ENCODE measurements at places on chromosomes 1 and 21.

- no peak for DNase-seq
Observed at GRCh38 chr1:232940262-232940661, 10.1 kb upstream of the NTPCR start.

- no peak for DNase-seq
Observed at GRCh38 chr1:21344750-21345443, 54.6 kb upstream of the ECE1 start.

DNA sequence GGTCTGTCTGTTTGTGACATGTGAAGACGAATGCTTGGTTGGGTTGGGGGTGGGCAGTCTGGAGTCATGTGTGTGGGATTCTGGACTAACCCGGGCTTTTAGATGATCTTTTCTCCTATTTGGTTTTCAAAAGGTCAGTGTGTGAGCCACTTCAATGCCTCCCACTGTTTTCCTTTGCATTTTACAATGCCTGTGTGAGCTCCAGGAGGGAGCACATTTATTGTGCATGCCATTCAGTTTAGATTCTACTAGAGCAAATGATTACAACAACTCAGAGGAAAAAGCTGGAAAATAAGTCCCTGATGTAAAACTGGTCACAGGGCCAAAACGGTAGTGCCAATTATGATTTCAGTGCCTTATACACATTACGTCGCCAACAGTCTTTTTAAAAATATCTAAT lies 90.9 kb downstream of the LYPLAL1 start:
- DNase-seq = no peak

- no peak for DNase-seq
Observed at GRCh38 chr1:65486613-65487012, 66.1 kb downstream of the LEPR start.

- DNase-seq = no peak
Observed at GRCh38 chr1:230796626-230797025, 49.4 kb downstream of the CAPN9 start.

- DNase-seq = no peak
Observed at GRCh38 chr1:33180226-33180910, 1.5 kb downstream of the TRIM62 start.

DNA sequence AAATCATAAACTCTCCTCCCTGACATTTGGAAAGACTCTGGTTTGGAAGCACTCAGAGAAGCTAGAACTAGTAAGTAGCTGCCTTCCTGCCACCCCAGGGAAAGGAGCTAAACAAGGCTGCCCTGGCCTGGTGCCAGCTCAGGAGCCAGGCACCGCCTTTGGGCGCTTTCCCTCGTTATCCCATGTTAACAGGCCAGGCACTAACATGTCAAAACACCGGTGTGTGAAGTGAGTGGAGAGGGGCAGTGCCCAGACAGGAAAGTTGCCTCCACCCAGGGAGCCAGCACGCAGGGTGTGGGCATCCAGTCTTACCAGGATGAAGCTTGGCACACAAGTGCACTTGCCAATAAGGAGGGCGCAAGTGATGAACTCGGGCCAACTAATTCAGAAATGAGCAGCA lies 346.8 kb downstream of the RRAGC start:
- no peak for DNase-seq

GRCh38 chr21:23977971-23978370 lies 1629.3 kb downstream of the MRPL39 start:
- DNase-seq = no peak

DNA sequence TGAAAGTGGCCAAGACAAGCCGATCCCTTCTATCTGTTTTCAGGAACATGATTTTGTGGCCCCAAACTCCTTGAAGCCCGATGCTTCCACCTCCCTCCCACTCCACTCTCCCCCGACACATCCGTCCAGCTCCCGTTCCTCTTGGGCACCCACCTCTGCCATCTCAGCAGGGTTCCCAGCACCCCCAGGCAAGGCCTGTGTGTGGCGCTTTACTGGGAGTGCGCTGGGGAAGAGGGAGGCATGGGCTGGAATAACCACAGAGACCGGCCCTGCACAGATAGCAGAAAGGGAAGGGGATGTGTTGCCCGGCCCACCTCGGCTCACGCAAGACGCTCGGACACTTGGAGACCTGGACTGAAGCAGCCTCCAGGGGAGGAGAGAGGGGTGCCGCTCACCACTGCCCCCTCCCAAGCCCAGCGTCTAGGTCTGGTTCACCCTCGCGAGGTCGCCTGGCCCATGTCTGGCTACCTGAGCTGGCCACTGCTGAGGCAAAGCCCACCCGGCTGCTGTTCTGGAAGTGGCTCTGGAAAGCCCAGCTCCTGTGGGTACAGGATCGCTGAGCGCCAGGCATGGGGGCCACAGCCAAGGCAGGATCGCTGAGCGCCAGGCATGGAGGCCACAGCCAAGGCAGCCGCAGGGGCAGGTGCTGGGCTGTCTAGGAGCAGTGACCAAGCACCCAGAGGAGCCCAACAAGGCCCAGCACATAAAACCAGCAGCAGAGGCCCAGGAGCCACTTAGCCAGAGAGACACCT lies 23.8 kb upstream of the COL18A1 start:
- DNase-seq = no peak

- no peak for DNase-seq
Observed at GRCh38 chr1:20949871-20950590, 162.9 kb upstream of the HP1BP3 start.

- DNase-seq = no peak
Observed at GRCh38 chr21:18553786-18554185, 150.2 kb upstream of the TMPRSS15 start.

DNA sequence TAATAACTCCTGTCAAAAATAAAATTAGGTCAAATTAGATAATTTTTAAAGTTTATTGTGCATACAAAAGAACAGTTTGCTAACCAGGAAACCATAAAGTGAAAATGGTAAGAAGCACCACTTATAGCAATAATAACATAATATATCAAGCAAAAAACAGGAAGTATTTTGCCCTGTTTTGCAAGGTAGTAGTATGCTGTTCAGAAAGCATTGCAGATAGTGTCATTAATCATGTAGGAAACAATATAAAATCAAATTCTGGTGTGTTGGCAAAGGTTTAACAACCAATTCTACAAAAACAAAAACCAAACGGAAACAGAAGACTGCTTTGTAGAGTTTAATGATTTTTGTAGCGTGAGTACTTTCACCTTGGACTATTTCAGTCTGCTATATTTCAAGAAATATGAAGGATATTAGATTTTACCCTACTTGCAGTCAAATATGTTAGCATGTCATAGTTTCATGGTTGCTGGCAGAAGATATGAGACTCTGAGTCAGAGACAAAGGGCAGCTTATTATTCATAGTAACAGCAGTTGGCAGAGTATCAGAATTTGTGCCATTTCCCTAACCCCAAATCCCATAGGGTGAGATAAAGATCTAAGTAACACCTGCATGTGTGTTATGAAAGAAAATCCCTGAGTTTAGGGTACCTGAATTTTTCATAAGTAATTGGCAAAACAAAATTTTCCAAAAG lies 729.0 kb upstream of the BRINP3 start:
- DNase-seq = no peak

- DNase-seq = peak; percentile 66
Observed at GRCh38 chr1:14996133-14997050, 157.2 kb upstream of the TMEM51 start.

- no peak for DNase-seq
Observed at GRCh38 chr21:43603233-43603626, 56.1 kb downstream of the HSF2BP start.

DNA sequence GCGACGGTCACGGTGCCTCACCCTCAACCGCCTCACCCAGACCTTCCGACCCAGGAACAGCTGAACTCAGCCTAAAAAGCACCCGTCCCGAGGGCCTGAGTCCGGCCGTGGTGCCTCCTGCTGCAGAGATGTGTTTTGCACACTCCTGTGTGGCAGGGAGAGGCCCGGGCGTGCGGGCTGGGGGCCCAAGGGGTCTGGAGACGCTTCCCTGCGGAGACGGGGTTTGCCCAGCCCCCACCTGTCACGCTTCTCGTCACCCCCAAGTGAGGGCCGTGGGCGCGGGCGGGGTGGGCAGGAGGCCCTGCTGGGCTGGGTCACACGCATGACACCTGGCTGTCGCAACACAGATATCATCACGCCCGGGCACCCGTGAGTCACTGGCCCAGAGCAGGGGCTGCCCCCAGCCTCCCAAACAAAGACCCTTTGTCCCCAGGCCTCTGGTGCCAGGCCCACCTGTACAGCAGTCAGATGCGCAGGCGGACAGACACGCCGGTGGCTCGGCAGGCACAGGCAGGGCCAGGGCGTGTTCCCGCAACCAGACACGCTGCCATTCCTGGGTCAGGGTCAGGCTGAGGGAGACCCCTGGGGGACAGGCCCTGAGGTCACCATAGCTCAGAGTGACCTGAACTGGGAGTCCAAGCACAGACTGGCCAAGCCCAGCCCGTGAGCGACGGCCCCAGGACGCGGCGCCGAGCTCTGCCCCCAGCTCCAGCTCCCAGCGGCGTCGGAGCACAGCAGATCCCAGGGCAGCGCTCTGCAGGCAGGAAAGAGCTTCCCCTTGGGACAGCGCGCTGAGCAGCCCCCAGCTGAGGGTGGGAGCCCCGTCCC lies 6.1 kb downstream of the B3GALT6 start:
- no peak for DNase-seq

GRCh38 chr1:226784081-226785049 lies 45.3 kb upstream of the ITPKB start:
- DNase-seq = no peak

DNA sequence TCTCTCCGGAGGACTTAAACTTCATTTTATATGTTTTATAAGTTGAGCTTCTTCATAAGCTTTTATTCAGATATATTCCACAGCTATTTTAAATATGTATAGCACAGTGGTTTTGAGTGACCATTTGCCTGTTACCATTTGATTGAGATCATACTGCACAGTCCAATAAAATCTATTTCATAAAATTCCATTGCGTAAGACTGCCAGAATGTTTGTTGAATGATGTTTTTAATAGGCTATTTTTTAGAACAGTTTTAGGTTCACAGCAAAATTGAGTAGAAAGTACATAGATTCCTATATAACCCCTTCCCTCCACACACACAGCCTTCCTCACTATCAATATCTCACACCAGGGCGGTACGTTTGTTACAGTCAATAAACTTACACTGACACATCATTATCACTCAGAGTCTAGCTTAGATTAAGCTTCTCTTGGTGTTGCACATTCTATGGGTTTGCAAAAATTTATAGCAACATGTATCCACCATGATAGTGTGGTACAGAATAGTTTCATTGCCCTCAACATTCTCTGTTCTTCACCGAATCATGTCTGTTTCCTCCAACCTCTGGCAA lies 207.9 kb downstream of the TPR start:
- DNase-seq = no peak

DNA sequence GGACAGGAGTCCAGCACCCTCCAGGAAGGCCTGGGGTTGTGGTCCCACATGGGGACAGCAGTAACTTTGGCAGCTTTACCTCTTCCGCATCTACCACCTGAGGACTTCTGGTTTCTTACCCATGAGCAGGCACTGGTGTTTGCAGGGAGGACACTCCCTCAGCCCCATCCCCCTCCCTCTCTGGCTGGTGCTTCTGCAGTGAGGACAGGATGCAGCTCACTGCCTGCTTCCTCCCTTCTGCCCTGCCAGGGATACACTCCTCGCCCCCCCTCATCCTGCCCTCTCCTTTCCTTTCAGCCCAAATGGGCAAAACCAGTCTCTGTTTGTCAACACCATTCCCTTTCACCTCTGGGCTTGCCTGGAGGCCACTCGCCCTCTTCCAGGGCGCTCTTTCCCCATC lies 62.4 kb downstream of the KIRREL1 start:
- no peak for DNase-seq

DNA sequence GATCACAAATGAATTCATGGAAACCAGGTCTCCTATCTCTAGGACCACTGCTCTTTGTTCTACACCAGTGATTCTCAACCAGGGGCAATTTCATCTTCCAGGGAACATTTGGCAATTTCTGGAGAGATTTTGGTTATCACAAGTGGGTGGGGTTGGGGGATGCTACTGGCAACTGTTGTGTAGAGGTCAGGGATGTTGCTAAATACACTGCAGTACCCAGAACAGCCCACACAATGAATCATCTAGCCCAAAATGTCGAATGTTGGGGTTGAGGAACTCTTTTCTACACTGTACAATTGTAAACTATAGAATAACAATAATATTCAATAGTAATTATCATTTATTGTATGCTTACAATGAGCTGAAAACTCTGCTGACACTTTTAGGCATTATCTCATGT lies 55.7 kb upstream of the UBE2U start:
- DNase-seq = no peak

- DNase-seq = no peak
Observed at GRCh38 chr1:40030528-40031135, 9.9 kb upstream of the CAP1 start.

Measured in epithelial cell of proximal tubule (primary cell).